ENCODE measurements at places on chromosomes 13 and 19. TPM values are rescaled to one million over a fixed set of nuclear protein-coding genes. Genes with fewer than 3 reads are reported as not detected.

GRCh38 chr13:109309625-109310363 lies 476.6 kb downstream of the IRS2 start:
- DNase-seq = no peak

DNA sequence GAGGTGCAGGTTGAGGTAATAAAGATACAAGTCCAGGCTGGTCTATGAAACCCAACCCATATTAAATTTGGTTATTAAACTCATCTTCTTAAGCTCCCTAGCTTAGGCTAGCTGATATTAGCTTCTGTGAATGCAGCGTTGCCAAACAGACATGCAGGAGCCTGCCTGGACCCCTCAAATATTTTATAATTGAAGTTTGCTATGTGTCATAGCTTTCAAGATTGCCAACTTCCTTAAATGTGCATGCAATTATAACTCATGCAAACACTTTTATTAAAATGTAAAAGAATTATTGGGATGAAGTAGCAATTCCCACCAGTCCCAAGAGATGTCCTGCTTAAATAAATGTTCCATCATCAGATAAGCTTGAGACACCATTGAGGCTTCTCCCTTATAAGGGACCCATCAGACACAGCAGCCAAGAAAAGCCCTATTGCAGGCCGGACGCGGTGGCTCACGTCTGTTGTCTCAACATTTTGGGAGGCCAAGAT lies 51.3 kb downstream of the MBNL2 start:
- peak; percentile 59 for DNase-seq

GRCh38 chr13:99355267-99356011 lies 48.2 kb upstream of the GPR183 start:
- DNase-seq = no peak

PLIN5 gene
- not detected for total RNA-seq

FCER2 gene
- not detected for total RNA-seq

All from A172 (cell line).